Suppressor macrophage treated with lipopolysaccharide for 1 hour (primary cell): ENCODE measurements at places on chromosomes 12 and 14.

DNA sequence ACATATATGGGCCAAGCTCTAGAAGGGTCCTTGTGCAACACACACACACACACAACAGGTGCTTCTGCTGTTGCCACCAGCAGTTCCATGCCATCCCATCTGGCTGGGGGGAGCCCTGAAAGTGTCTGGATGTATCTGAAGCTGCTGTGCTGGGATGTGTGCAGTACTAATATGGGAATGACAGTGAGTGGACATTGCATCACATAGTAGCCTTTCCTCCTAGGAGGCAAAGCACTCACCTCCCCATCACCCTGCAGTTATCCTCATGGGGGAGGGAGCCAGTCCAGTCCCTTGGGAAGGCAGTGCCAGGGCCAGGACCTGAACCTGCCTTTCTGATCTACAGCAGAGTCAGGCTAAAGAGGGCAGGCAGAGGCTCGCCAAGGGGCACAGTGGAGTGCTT, 208.9 kb downstream of the CACNA1C start:
- no peak for DNase-seq

DNA sequence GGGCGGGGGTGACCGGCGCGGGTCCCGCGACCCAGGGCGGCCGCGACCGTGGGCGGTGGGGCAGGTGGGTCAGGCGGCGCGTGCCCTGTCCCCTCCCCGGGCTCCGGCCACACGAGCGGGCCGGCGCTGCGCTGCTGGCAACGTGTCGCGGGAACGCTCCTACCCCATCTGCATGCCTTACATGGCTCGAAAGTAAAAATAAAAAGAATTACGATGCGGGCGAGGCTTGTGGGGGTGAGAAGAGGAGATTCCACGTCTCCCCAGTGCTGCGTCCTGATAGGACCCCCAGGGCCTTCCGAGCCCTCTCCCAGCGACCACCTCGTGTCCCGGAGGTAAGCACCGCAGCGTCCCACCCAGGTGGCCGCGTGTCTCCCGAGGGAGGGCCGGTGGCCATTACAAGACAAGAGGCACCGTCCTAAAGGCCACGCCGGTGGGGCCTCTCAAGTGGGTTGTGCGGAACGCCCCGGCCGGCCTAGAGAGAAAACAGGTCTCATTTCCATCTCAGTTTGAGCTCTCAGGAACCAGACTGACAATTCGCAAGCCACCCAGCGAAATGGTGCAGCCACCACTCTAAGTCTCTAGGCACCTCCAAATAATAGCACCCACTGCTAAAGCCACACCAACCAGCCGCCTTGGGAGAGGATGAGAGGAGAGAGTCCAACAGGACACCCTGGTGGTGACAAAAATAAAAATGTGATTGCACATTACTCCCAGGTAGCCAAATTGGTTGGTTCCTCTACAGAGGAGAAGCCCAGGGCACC, 612 bp upstream of the FOXN3 start:
- DNase-seq = peak; percentile 61

DNA sequence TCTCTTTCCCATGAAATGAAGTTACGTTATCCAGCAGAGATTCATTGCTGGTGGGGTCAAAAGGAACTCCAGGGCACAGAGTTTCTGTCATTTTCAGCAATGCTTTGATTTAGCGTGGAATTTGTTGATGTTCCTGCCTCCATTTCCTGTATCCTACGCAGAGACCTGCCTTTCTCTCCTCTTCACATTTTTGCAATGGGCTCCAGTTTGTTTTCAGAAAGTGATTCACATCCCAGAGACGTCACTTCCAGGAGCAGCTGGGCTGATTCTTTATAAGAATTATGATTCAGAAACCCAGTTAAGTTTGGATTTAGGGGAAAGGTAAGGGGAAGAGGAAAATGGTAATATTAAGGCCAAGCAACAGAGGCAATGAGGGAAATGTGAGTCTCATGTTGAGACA, 11.6 kb downstream of the RNASE10 start:
- DNase-seq = no peak

- no peak for DNase-seq
Measured at GRCh38 chr12:4292341-4293073, 18.9 kb downstream of the CCND2 start.

GRCh38 chr14:56949828-56950227, 139.5 kb upstream of the OTX2 start:
- DNase-seq = no peak

- peak; percentile 78 for DNase-seq
Measured at GRCh38 chr12:27821259-27821973, 41.4 kb upstream of the MANSC4 start.

- no peak for DNase-seq
Measured at GRCh38 chr14:97977651-97978261, 1180.6 kb downstream of the VRK1 start.

- DNase-seq = peak; percentile 95
Measured at GRCh38 chr12:132489602-132490266, at the start of gene FBRSL1. FBRSL1 (plus strand) TSS chr12:132490151.

GRCh38 chr14:53951243-53951626, 5.4 kb downstream of the BMP4 start:
- no peak for DNase-seq
